ENCODE measurements at places on chromosomes 7 and 10.
A peak's percentile ranks its signal among the peaks of the same experiment; 100 is the strongest.

GRCh38 chr10:14549496-14549895 is 218.8 kb upstream of the FRMD4A start:
- DNase-seq = no peak

GRCh38 chr10:84233940-84234339 is 7.4 kb downstream of the LRIT1 start:
- no peak for DNase-seq

DNA sequence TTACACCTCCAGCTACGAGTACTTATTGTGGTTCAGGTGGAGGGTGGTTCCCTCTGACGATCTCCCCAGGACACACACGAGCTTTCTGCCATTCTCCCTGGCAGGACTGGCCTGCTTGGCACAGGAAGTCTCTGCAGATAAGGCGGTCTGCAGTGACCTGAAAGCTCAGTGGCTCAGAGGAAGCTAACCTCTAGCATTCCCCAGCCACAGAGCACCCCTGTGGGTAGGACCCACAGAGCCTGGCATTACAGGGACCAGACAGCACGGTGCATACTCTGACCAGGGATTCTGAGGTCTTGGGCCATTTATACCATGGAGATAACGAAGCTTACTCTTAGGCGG is 1.9 kb upstream of the GPR146 start:
- no peak for DNase-seq

GRCh38 chr7:3120513-3120912 is 76.8 kb upstream of the CARD11 start:
- peak; percentile 67 for DNase-seq

DNA sequence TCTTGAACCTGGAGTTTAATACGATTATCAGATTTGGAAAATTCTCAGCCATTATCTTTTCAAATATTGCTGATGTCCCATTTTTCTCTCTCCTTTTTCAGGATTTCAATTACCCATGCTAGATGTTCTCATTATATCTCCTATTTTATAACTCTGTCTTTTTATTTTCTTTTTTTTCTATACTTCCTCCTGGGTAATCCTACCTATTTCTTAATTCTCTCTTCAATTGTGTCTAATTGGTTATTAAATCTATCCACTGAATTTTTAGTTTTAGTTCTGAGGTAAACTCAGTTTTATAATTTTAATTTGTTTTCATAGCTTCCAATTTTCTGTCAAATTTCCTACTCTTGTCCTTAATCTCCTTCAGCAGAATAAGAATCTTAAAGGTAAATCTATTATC is 15.6 kb downstream of the STEAP1 start:
- no peak for DNase-seq

DNA sequence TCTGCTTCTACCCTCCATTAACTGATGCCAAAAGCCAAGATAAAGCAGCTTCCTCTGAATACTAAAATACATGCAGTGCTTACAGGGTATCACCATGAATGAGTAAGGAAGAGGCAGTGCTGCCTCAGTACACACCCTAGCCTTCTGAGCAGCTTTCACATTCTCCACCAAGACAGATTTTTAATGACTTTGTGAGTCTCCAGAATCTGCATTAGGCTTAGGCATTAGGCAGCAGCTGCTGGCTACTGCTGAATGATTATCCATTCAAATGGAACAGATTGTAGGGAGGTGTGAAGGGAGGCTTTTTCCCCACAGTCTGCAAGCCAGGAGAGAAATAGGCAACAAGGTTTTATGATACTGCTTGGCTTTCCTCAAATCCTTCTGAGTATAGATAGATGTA is 1226.7 kb upstream of the LRRN3 start:
- DNase-seq = no peak

DNA sequence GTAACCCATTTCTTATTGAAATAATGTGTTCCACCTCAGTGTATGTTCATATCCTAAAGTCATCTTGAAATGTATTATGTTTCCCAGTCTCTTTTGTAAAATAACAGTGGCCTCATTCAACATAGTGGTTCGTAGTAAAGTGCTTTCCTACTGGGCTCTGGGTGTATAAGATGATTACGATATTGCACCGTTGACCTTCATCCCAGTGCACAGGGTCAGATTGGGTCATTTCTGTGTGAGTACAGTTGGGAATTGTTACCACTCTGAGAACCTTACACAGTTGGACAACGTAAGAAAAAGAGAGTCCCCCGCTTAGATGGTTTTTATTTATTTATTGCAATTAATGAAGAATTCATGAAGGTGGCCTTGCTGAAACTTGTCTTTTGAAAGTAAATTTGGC is 135.6 kb downstream of the CHN2 start:
- DNase-seq = no peak

DNA sequence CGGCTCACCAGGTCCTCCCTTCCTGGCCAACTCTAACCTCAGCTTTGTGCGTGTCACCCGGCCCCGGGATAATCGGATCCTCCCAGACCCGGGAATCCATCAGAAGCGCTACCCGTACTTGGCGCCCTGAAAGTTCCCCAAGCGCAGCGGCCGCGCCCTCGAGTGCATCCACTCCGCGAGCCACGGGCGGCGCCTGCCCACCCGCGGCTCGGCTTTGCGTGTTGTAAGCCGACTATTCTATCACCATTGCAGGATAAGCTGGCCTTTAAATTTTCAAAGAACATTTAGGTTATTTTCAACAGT is 35.7 kb upstream of the EBLN1 start:
- DNase-seq = no peak

- no peak for DNase-seq
Observed at GRCh38 chr7:123155571-123155970, 44.2 kb downstream of the SLC13A1 start.

DNA sequence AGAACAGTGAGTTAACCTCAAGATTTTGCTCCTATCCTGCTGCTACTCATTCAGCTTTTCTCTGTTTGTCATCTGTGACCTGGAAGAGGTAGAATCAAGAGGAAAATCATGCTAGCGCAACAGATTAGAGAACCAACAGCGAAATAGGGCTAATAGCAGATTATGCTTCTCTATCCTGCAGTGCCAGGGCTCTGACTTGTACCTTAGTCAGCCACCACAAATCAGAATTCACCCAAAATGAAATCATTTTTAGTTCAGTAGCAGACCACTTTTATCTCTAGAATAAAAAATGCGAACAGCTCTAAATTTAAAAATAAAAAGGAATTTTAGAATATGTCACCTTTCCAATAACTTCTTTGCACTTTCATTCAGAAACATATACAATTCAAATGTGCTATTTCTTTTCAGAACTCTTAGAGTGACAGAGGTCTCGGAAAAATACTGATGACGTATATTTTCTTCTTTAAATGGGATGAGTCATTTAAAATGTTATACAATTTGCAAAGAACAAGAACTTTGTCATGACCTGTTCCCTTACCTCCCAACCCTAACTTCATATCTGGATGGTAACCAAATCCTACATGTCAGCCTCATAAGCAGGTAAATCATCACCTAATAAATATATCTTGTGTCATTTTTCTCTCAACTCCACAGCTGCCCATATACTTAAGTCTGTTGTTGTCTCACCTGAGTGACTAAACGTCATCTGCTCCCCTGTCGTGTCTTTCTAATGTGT is 896.4 kb downstream of the PCDH15 start:
- DNase-seq = no peak

DNA sequence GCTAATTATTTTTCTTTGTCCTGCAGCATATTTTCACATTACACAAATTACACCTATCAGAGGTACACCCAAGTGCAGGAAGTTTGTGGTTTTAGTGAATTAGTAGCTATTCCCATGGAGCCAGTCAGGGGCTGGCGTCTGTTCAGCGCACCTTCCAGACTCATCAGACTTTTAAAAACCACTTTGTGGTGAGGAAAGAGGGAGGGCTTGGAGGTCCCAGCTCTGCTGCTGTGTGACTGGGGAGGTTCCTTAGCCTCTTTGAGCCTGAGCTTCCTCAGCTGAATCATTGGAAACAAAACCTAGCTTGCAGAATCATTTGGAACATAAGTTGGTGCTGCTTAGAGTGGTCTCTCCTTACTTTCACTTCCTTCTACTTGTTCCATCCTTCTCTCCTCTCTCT is 175.4 kb downstream of the SORCS3 start:
- DNase-seq = no peak

DNA sequence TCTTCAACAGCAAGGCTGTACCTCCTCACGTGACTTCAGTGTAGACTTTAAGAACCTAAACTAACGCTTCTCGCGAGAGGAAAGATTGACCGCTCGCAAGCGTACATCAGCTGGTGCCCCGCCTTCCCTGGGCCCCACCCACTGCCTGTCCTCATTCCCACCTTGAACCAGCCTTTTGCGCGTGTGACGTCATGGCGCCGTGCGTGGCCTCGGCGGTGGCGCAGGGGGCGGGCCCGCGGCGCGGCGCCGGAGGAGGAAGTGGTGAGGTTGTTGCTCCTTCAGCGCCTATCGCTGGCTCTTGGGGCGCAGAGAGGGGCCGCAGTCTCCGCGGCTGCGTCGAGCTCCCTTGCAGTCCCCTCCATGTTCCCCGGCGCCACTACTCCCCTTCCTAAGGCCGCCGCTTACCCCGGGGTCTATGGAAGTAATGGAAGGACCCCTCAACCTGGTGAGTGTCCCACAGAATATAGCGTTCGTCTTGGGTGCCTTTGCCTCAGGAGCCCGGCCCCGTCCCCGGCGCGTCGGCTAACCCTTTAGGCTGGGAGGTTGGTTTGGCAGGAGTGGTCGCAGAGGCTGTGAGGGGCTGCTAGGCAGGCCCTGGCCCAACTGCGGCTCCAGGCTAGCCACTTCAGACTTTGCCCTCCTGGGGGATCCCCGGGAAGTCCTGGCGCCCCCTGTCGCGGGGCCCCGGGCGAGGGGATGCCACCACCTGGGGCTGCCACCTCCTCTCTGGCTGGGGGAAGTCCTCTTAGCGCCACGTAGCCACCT is at the start of gene NRBF2:
NRBF2 (plus strand) TSS at position 273 of the 765 bp plus-strand sequence; CDS start at position 416, 143 bp downstream.
- peak; percentile 98 for DNase-seq

DNA sequence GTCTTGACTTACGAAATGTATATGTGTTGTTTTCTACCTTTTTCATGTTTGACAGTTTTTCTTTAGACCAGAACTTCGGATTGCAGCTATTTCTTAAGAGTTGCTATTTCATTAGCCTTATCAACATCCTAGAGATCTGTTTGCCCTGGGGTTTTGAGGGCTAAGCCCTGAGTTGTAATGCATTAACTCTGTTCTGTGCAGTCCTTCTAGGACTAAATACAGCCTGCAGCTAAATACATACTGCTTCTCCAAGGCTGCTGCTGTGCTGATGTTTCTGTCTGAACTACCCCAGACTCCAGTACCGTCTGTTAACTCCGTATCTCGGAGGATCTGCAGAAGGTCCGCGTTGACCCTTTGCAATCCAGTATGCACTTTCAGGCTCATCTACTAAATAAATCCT is 26.5 kb downstream of the KIAA1217 start:
- no peak for DNase-seq

DNA sequence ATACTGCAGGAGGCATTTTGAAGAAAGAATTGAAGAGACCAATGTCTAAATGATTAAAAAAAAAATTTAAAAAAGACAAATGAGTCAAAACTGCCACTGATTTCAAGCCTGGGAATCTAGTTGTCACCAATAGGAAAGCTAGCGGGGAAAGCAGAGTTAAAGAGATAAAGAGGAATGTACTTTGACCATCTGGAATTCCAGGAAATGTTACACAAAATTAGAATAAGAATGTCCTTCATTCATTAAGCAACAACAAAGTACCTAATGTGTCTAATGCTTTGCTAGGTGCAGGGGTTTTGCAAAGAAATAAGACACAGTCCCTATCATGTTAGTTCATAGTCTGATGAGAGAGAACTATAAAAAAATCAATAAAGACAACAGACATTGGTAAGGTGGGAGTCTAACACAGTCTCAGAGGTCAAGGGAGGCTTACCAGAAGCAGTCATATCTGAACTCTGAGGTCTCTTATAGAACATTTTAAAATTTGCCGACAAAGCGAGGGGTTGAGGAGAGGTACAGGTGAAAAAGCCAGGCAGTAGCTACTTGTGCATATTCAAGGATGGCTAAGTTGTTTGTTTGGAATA is 8.8 kb upstream of the TYSND1 start:
- DNase-seq = no peak

- no peak for DNase-seq
Observed at GRCh38 chr10:13613519-13613918, 26.8 kb downstream of the PRPF18 start.

- no peak for DNase-seq
Observed at GRCh38 chr10:53079283-53079682, 306.7 kb upstream of the MBL2 start.

- DNase-seq = no peak
Observed at GRCh38 chr10:76558996-76559891, 1078.4 kb downstream of the KCNMA1 start.

- DNase-seq = no peak
Observed at GRCh38 chr7:91319351-91319750, 55.1 kb downstream of the FZD1 start.

DNA sequence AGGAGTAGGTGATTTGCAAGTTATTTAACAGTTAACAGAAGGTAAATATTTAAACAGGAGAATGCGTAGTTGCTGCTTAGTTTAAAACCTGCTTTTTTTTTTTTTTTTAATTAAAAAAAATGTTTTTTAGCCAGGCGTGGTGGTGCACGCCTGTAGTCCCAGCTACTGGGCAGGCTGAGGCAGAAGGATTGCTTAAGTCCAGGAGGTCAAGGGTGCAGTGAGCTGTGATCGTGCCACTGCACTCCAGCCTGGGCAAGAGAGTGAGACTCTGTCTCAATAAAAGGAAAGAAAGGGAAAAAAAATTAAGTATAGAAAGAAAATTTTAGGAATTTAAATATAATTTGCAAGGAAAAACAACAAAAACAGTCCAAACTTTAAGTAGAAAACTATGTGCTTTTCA is 71.6 kb downstream of the BTRC start:
- no peak for DNase-seq

GRCh38 chr10:79342811-79343561 is 4.3 kb upstream of the PPIF start:
- no peak for DNase-seq

DNA sequence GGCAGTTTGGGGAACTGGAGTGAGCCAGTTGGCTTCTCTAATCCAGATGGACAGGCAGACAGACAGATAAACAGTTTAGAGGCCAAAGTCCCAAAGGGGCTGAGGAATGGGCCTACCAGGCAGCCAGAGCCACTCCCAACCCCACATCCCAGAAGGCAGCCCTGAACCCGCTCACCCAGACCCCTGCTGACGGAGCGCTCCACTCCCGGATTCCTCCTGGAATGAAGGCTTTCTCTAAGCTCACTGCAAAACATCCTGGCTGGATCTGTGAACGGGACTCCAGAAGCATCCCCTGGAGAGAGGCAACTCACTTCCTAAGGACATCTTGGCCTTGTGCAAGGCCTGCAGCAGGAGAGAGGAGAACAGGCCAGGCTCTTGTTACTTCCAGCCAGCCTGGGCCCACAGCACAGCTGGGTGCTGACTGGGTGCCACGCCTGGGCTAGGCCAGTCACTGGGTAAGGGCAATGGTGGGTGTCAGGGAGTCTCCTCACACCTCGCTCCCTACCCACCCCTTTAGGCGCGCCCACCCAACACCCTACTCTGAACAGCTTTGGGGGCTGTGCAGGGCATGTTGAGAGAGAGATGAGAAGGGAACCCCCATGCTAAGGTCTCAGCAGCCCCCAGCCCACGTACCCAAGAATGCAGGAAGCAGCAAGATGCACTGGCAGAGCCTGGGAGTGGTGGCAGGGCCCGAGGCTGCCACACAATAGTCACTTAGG is 168.6 kb upstream of the ZMIZ1 start:
- DNase-seq = no peak
